Activated T-helper 1 cell treated with anti-CD3 and anti-CD28 coated beads, Interleukin-12 subunit alpha, Interleukin-12 subunit beta, Interleukin-2, Interleukin-4 antibody, amounts not matched to agents 30 ng/mL and 10 ng/mL and 1 ng/mL, durations not matched to agents 14 hours and 24 hours and 36 hours (primary cell): ENCODE measurements at places on chromosomes 11 and 22. TPM values are rescaled to one million over a fixed set of nuclear protein-coding genes. Genes with fewer than 3 reads are reported as not detected.

- DNase-seq, result no peak
Measured at GRCh38 chr11:131652231-131652630, 281.8 kb downstream of the NTM start.

DNA sequence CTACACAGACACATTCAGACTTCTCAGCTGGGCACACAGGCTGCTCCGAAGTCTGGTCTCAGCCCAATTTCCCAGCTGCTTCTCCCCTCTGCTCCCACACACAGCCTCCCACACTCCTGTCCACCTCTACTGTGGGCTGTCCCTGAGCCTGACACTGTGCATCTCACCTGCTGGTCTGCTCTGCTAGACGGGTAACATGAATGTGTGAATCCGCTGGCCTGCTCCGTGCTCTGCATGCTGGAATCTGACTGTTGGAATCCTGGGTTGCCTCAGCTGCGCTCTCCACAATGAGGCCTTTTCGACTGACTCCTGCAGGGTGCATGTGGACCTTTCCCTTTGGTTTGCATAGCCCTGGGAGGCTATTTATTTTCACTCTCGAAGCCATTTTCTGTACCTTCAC is 489.5 kb upstream of the B3GAT1 start:
- no peak for DNase-seq

OR2AG1 gene
- not detected in 2 replicates for total RNA-seq

NNMT gene
- not detected in 2 replicates for total RNA-seq

GRCh38 chr11:120335556-120335907 is 681 bp upstream of the ARHGEF12 start:
- no peak for DNase-seq

DNA sequence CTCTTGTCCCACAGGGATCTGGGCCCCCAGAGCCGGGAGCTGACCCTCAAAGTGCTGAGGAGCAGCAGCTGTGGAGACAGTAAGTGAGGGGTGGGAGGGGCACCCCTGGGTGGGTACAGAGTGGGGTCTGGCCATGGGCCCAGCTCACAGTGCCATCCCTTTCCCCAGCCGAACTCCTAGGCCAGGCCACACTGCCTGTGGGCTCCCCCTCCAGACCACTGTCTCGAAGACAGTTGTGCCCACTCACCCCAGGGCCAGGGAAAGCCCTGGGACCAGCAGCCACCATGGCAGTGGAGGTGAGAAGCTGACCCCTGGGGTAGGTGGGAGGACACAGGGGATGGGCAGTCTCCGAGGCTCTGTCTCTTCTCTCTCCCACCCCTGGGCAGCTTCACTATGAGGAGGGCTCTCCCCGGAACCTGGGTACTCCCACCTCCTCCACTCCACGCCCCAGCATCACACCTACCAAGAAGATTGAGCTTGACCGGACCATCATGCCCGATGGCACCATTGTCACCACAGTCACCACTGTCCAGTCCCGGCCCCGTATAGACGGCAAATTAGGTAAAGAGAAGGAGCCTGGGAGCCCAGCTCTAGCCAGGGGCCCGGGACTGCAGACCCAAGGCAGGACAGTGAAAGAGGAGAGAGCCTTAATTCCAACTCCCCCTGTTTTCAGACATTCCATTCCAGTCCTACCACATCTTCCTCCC is 5.3 kb downstream of the C2CD2L start:
- no peak for DNase-seq

COMT gene
- 99.4 and 112 TPM in 2 replicates for total RNA-seq

CNGA4 gene
- 0.10 TPM in 1 of 2 replicates, not detected in the other for total RNA-seq

GRCh38 chr11:64742889-64743590 is 902 bp downstream of the RASGRP2 start:
- DNase-seq, result peak; percentile 74

CHRDL2 gene
- not detected in 2 replicates for total RNA-seq

GRCh38 chr11:91792779-91793262 is 431.8 kb upstream of the FAT3 start:
- no peak for DNase-seq

GRCh38 chr22:35540595-35541253 is at the start of gene RASD2:
Gene RASD2 (plus strand): TSS chr22:35540831. CDS start chr22:35546810, 5,979 bp downstream.
- peak; percentile 12 for DNase-seq

GGT5 gene
- 0.10 TPM in 1 of 2 replicates, not detected in the other for total RNA-seq
